ENCODE measurements at places on chromosomes 5 and 9.

DNA sequence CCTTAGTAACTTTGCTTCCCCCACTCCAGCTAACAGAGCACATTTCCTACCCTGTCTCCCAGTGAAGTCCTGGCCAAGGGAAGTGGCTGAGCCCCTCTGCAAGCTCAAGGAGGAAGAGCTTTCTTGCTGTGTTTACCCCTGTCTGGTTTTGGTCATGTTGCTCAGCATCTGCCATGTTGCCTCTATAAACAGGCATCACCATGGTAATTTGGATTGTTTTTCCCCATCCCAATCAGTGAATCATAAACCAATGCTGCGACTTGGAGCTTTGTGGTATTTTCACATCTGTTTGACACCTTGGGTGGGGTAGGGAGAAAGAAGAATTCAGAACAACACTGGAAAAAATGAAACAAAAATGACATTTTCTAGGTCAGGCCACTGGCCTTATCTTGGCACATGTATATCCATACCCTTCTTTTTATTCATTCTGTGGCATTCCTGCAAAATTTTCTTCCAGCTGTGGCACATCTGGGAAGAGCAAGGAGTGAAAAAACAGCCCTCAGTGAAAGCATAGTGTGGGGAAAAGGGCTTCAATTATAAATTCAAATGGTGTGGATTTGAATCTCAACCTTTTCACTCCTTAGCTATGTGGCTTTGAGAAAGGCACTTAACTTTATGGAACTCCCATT, 42.5 kb downstream of the SLIT3 start:
- no peak for DNase-seq

DNA sequence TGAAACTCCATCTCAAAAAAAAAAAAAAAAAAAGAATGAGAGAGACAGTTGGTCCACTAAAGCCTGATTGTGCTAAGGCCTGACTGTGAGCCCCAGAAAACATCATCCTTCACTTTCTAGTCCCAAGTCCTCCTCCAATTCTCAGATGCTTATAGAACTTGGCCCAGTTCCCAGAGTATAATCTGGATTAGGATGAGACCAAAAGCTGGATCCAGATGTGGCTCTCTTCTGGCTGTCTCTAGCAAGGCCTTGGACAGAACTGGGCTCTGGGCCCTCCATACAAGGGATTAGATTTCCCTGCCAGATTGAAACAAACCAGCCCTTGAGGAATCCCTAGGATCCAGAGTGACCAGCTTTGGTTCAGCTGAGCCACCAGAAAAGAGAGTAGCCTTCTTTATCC, 98.4 kb upstream of the ZNF366 start:
- no peak for DNase-seq

DNA sequence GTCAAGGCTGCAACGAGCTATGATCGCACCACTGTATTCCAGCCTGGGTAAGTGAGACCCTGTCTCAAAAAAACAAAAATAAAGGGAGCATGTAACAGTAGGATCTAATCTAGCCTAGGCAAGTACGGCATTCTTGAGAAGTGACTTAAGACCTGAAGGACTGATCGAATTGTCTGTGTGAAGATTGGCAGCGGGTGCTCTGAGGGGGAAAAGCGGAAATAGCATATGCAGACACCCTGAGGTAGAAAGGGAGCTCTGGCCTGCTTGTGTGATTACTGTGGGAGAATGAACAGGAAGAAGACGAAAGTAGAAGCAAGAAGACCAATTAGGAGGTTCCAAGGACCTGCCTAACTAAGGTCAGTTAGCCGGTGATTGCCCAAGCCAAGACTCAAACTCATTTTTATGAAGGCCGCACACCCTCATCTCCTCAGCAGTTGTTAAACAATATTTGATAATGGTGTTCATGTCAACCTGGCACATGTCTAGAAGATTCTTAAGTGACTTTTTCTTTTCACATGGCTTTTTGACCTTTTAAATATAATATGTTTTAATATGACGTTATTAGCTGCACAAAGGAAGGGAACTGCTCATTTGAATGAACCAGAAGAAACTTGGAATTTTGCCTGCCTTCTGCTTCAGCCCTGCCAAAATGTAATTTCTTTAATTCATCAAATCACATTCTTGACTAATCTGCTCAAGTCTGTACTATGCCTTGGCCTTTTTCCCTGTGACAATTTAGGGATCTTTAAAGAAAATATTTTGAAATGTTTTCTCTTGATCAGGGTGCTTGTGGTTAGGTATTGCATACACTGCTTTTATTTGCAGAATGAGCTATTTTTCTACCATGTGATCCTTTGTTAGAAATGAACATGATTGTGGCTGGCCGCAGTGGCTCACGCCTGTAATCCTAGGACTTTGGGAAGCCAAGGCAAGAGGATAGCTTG, 289.2 kb upstream of the DMRT1 start:
- no peak for DNase-seq

DNA sequence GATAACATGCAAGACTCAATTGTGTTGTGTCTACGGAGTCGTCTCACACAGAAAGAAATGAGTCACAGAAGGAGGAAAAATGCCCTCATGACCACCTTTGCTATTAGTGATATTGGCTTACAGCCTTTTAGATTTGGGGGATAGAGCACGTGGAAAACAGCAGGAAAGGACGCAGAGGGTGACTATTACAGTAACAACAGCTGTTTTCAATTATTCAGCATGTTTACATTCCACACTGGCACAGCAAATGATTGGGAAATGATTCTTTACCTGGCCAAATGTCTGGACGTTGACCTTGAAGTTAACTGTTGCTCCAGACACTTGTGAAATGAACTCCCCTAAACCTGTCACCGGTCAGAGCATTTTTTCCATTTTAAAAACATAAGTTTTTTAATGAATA, 46.8 kb downstream of the APTX start:
- no peak for DNase-seq

DNA sequence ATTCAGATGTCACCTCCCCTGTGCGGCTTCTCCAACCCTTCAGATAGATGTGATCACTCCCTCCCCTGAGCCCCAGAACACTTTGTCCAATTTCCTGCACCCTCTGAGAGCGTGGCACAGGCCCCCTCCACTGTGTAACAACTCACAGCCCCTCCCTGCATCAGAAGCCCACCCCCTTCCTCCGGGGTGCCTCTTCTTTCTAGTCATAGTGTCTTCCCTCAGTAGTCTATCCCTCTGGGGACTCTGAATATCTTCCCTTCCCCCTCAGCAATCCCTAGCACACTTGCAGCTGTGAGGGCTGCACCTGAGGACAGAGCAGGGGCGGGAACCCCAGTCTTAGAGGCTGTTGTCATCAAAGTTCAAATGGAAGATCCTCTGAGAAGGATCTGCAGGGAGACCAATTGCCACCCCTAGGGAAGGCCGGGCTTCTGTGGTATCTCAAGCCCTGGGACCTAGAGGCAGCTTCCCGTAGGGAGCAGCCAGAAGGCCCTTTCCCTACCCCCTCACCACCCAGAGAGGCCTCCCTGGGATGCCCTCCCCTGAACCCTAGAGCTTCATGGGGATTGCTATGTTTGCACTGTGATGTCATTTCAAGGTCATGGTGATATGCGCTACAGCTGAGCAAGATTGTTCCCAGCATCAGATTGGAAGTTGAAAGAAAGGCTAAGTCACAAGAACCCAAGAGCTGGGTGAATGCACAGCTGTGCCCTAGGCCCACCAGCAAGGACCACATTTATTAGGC, 70.7 kb downstream of the THBS4 start:
- no peak for DNase-seq

- DNase-seq, result no peak
Measured at GRCh38 chr5:5793242-5794117, 371.0 kb downstream of the ICE1 start.

DNA sequence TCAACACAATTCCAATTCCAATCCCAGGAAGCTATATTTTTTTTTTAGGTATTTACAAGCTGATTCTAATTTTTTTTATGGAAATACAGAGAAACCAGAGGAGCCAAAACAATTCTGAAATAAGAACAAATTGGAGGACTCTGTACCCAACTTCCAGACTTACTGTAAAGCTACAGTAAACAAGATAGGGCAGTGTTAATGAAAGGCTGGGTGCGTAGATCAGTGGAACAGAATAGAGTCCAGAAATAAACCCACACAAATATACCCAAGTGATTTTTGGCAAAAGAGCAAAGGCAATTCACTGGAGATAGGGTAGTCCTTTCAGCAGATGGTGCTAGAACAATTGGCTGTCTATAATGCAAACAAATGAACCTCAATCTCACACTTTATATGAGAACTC, 50.6 kb downstream of the WHRN start:
- DNase-seq, result no peak

- DNase-seq, result no peak
Measured at GRCh38 chr9:396396-396795, 181.7 kb downstream of the DOCK8 start.

DNA sequence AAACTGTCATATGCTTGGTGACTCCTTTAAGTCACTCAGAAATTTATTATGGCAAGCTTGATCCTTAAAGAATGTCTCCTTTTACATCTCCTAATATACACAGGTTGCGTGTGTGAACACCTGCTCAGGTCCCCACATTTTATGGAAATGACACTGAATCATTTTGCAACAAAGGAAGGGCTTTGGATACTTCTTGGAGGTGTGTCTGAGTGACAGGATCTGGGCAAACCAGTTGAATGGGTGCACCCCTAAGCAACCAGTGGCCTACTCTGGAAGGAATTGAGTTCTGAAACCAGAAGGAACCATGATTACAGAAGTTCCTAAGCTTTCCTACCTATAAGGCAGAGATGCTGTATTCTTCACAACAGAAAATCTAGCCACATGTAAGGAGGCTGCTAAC, 483.9 kb upstream of the KLF4 start:
- no peak for DNase-seq

DNA sequence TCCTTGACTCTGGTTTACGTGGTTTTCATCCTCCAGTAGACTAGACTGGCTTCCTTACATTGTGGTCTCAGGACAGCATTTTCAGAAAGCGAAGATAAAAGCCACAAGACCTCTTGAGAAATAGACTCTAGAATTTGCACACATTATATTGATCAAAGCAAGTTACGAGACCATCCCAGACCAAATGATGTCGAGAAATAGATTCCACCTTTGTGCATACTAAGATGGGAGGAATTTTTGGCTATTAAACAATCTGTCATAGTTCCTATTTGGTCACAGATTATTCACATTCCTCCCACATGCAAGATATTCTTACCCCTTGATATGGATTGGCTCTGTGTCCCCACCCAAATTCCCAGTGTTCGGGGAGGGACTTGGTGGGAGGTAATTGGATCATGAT, 65.6 kb downstream of the TEX10 start:
- no peak for DNase-seq

DNA sequence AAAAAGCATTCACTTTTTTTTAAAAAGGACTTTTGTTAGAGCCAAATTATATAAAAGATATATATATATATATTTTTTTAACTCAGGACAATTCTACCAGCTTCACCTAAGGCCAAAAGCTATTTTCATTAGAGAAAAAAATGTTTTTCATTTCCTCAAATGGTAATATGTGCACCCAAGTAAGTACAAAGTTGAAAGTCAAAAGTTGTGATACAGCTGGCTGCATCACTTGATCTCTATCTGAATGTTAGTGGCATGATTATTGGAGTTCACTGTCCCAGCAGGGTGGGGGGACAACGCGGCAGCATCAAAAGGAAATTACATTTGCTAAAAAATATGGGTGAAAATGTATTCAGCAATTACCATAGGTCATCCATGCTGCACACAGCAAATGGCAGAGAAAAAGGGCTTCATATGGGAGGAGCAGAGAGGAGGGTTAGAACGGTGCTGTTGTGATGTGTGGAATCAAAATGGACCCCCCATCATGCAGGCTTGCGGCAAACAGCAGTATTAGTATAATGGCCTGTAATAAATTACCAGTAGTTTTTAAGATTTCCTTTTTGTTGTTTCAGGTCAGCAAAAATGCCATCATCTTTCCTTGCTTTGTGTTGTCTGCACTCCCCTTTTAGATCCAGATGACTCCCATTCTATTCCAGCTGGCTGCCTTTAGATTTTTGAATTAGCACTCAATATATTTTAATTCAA, 253.7 kb downstream of the MAT2B start:
- DNase-seq, result no peak

DNA sequence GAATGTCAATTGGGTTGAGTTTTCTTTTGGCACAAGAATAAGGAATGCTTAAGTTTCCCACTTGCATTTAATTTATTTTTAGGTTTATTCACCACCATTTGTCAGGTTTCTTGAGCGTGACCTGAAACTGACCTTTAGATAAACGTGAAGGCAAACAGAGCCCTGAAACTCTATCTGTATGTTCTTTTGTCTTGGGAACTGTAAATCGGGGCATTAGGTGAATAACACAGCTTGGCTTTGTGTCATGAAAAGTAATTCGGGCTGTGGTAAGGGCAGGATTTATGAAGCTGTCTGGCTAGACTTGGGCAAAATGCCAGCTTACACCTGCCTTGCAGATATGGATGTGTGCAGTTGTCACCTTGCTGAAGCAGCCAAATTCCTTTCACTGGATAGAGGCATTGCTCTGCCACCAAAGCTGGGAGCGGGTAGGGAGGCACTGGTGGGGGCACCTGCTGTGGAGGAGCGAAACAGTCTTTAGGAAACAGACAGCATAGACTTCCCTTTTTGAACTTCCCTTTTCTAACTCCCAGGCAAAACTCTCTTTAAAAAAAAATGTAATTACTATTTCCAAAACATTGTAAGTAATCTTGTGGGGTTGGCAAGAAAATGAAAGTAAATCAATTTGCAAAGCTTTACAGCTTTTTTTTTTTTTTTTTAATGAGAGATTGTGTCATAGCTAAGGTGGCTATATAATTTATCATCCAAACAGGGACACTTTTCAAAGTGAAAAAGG, 545.2 kb downstream of the CSNK1G3 start:
- DNase-seq, result no peak

DNA sequence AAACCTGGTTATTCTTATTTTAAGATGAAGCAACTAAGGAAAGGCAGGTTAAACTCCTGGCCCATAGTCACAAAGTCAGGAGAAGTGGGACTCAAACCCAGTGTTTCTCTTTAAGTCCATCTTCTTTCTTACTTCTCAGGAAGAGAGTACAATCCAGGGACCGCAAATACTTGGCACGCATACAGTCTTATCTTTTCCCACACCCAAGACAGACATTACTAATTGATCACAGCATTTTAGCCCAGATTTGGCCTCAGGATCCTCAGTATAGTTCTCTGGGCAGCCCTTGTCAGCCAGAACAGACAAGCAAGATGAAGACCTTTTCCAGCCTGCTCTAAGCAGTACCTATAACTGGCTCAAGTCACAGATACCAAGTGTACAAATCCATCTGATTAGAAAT, 125.5 kb upstream of the RAI14 start:
- no peak for DNase-seq

- no peak for DNase-seq
Measured at GRCh38 chr5:155480731-155481131, 467.2 kb downstream of the KIF4B start.
